ENCODE measurements at places on chromosomes 2 and 18.

- no peak for DNase-seq
Observed at GRCh38 chr2:151878655-151879563, 50.7 kb upstream of the ARL5A start.

DNA sequence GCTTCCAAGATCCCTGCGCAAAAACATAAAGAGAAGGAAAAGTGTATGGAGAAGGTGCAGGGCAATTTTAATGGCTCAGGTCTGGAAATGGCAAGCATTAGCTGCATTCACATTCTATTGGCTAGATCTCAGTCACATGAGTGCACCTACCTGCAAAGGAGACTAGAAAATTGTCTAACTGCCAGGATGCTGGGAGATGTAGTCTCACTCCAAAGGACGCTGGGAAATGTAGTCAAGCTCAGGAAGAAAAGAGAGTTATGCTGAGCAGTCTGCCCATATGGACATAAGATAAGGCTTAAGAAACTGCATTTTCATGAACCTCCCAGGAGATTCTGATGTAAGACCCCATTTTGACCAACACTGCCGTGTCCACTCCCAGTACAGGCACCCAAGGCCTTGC, 9.5 kb upstream of the KLHL29 start:
- DNase-seq = no peak

GRCh38 chr2:219944866-219945265, 317.4 kb downstream of the SLC4A3 start:
- DNase-seq = no peak

GRCh38 chr18:6947338-6948030, 170.1 kb downstream of the LAMA1 start:
- no peak for DNase-seq

DNA sequence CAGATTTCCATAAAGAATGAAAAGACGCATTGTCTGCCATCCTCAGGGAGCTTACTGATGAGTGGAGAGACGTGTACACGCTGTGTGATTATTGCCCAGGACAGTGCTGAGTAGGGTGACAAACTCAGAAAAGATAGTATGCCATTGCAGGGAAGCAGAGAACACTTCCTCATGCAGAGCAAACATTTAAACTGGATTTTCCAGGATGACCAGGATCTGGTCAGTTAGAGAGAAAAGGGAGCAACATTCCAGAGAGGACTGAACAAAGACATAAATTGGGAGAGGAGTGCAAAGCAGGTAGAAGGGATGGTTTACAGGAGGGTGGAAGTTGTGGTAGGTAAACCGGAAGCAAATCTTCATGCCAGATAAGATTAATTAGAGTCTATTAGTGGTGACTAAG, 2.3 kb downstream of the SLC9A2 start:
- DNase-seq = no peak

DNA sequence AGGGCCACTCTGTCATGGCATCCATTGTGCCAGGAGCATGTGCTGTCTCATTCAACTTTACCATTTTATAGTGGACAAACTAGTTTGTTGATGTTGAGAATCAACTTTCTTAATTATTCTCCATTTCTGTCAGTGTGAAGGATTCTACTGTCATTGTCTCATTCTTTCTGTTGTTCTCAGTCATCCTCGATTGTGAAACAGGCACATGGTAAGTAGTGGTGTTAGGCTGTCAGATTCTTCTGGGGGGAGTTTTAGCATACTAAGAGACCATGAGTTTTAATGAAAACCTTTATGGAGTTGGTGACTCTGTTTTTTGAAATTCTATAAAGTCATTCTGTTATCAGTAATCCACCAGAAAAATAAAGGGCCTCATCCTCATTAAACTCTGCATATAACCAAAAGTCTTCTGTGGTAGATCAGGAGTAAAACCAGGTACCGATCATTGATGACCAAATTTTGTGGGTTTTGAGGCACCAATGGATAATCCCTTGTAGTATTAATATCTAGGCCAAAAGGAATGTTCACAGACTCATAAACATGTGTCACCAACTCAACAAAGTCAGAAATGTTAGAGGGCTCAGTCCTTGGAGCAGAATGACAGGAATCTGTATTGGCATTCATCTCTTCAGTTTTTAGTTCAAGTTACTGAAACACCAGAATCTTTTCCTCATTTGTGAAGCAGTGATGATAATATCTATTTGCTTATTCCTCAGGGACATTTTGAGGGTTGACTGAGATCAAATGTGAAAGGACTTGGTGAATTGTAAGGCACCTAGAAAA, 73.2 kb downstream of the CERS6 start:
- DNase-seq = no peak

- no peak for DNase-seq
Observed at GRCh38 chr2:18927525-18928232, 338.3 kb upstream of the NT5C1B start.

DNA sequence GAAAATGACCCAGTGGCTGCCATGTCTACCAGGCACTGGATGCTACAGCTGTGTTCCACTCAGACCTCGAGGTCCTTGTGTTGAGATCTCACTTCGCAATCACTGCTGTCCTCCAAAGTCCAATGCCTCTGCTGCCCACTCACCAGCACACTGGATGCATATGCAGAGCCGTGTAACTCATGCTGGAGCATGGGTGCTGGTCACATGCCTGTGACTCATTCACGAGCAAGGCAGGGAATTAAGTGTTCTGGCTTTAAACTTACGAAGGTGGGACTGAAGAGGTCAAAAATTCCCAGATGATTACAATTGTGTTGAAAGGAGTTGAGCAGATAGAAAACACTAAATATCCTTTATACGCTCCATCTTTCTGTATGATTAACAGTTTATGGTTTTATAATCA, 417.5 kb downstream of the NUP35 start:
- no peak for DNase-seq

DNA sequence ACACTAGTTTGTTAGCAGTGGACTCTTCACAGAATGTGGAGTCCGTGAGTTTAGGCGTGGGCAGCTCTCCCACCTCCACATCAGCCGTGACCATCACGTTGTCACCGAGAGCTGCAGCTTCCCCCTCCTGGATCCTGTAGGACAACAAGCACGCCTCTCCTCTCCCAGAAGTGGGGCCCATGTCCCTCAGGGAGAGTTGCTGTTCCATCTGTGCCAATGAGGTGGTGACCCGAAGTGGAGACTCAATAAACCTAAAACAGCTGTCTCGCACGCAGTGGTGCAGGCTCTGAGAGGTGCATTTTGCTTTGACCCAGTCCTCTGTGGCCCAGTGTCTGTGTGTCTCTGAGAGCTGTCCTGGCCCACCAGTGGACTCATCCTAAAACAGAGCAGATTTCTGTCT, 456.5 kb upstream of the SOX11 start:
- DNase-seq = no peak

DNA sequence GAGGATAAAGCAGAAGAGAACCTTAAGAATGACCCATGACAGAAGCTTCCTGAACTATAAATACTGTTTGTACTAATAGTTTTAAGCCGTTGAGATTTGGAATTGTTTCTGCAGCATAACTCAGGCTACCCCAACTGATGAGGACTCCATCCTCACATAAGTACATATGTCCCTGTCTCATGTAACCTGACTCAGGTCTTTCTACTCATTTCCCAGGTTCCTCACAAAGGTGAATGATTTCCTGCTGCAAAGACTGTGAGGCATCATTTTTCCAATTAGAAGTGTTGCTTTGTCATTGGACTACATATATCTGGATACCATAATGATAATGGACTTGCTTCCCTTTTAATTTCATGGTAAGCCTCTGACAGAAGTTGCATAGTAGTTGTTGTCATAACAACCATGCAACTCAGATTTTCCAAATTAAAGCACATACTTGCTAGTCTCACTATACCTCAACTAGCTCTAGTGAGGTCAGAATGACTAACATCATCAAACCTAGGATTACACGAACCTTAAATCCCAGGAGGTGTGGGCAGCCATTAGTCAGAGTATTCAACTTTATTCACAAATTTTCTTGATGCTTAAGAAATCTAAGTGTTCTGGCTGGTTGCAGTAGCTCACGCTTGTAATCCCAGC, 38.0 kb upstream of the NEDD4L start:
- DNase-seq = no peak

- DNase-seq = no peak
Observed at GRCh38 chr2:206799083-206799482, 33.7 kb downstream of the FASTKD2 start.

All from right lobe of liver (tissue), 6 donors.